Prostate gland (tissue), 2 donors: ENCODE measurements at places on chromosomes 3 and 15. TPM values are rescaled to one million over a fixed set of nuclear protein-coding genes. Genes with fewer than 3 reads are reported as not detected.

DNA sequence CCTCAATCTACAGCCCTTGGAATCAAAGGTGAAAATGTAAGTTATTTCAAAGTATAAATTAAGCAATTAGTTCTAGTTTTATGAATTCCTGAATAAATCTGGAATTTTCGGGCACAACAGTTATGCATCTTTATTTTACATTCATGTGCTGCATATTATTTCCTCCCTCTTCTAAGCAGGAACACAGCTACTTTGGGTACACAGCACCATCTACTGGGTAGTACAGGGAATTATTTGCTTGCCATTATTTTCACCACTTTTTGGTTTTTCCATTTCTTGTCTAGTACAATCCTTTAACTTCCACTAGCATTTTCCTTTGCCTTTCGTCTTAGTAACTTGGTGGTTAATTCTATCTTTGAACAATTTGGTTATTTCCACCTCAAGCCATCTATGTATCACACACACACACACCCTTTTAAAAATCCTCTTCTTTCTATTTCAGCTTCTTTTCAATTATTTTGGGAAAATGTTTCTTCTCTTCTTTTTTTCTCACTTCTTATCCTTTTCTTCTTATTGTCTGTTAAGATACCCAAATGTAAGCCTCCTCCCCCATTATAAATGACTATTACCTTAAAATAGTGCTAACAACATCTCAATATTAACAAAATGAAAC lies 451.0 kb downstream of the MFSD1 start:
- no peak for DNase-seq

DNA sequence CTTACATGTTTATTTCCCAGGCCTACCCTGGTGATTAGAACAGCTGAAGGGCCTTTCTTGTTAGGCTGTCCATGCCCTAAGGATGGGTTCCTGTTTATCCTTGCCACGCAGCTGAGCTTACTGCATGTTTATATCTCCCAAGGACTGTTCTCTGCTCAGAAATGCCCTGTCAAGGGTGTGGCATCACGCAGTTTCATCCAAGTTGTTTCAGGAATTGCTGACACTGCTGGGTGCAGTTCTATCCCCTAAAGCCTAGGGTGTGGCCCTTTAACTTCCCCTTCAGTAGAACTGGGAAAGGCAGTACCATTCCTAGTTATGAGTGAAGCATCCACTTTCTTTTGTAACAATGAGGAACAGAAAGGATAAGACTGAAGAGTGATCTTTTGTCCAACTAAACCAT lies 5.0 kb downstream of the ELL3 start:
- DNase-seq = no peak

DNA sequence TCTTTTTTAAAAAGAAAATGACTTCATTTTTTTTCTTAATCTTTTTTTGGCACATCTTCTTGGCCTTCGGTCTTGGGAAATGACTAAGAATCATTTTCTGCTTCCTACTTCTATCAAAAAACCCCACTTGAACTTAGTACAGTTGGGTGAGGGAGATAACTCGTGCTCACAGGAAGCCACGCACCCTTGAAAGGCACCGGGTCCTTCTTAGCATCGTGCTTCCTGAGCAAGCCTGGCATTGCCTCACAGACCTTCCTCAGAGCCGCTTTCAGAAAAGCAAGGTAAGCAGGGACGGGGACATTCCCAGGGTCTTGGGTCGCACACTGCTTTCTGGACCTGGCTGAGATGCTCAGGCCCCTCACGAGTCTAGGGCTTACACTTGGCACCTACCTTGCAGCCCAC lies at the start of gene CCR4:
CCR4 (plus strand) TSS at position 235 of the 402 bp plus-strand sequence. CDS start 1,779 bp downstream, outside the sequence.
- no peak for DNase-seq

DNA sequence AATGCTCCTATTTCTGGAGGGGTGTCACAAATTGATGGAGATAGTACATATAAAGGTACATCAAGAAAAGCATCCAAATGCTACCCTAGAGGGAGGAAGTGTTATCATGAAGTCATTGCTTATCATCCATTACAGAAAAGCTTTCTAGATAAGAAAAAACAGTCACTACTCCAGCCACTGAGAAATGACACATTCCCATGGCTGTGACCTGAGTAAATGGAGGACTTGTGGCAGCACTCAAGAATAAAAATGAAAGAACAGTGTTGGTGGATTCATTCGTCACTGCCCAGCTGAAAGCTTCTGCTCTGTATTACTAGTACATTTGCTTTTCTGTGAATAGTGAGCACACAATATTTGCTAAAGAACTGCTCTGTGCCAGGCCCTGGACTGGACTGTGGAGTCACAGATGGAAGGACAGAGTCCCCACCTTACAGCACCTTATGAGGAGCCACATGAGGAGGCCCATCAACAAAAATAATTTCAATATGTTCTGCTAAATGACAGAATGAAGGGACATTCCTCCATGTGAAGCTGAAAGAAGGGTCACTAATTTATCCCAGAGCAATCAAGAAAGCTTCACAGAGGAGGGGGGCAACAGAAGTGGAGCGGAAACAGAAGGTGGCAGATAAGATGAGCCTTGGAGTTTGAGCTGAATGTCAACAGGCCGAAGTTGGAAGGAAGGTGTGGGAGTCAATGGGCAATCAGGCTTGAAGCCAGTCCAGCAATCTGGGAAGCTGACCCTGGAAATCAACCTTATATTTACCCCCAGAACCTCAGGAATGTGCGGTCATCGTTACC lies 343.5 kb upstream of the TRIM42 start:
- no peak for DNase-seq

GRCh38 chr15:65979316-65979715 lies 110.0 kb downstream of the RAB11A start:
- no peak for DNase-seq

GRCh38 chr15:33279613-33280205 lies 31.1 kb upstream of the RYR3 start:
- no peak for DNase-seq

- no peak for DNase-seq
Observed at GRCh38 chr15:74430510-74430951, 3.2 kb downstream of the SEMA7A start.

DNA sequence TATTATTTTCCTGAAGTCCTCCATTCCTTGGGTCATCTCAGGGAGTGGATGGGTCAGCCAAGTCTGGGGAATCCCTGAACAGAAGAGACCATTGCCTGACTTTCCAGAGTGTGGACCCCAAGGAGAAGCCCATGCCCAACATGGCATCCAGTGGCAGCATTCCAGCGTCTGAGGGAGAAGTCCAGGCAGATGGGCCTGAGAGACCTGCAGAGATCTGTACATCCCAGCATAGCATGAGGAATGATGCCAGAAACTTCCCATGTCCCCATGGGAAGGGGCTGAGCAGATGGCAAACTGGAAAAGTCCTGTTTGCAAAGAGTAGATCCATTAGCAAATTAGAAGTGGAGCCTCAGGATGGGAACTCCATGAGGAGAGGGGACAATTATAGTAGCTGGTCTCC lies 17.6 kb upstream of the COLQ start:
- DNase-seq = no peak

DNA sequence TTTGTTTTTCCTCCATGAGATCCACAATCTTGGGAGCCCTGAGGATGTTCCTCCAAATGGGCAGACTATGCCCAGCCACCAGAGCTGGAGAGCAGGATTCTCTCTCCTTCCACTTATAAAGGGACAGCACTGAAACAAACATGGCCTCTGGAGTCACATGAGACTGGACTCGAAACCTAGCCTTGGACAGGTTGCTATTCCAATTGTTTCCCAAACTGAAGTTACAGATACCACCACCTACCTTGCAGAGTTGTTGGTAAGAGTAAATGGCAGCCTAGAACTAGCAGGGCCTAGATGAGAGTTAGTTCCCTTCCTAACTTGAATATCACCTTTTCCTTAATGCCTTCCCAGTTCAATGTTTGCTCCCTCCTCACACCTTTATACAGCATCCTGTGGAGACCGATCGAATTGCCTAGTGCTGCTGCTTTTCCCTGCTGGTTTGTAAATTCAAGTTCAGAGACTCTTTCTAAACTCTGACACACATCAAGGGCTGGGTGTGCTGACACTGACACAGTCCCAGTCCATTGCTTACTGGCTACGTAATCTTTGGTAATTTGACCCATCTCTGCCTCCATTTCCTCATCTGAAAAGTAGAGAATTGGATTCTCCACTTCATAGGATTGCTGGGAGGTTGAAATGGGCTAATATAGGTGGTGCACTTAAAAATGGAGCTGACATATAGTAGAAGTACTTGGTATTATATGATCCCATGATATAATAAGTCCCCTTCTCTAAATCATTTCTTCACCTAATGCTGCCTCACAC lies 2.6 kb downstream of the IMP3 start:
- DNase-seq = no peak

DNA sequence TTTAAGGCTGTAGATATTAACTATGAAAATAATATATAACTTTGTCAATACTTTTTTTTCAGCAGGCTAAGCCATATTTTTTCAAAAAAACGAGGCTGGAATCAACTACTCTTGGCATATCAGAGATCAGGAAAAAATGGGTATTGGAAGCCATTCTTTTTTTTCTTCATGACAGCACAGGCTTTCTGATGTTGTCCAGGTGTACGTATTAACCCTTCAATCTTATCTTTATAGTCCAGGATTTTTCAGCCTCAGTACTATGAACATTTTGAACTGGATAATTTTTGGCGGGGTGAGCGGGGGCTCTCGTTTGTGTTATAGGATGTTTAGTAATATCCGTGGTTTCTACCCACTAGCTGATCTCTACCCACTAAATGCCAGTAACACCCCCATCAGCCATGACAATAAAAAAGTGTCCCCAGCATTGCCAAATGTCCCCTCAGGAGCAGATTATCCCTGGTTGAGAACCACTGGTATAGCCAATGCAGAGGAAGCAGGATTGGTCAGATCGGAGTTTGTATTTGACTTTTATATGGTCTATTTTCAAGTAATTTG lies 52.0 kb downstream of the PLCL2 start:
- DNase-seq = no peak

DNA sequence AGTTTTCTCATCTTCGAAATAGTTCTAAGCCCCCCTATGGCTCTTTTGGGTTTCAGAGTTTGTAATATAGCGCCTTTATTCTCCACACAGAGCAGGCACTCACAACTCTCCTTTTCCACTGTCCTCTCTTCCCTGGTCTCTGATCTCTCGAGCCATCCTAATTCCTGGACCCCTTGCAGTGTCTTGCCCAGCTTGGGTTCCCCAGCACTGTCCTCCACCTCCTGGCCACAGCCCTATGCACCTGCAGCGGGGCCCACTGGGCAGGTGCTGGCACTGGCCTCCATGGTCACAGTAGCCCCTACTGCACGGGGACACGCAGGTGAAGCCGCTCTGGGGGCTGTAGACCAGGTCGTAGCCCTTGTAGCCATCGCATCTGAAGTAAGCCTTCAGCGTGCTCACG lies 27.9 kb downstream of the MUC20 start:
- no peak for DNase-seq

GRCh38 chr15:73298522-73299245 lies 70.1 kb downstream of the HCN4 start:
- no peak for DNase-seq

Gene CMC1
- 10.5 TPM for total RNA-seq

Gene CCR9
- 0.09 TPM for total RNA-seq

Gene CCNB2
- total RNA-seq = 8.3 TPM

Gene GPR149
- total RNA-seq = not detected

Gene TIMP4
- 9.7 TPM for total RNA-seq

Gene USP4
- 30.8 TPM for total RNA-seq

Gene SV2B
- total RNA-seq = 5.4 TPM
